ENCODE measurements at places on chromosomes 6 and 20.

DNA sequence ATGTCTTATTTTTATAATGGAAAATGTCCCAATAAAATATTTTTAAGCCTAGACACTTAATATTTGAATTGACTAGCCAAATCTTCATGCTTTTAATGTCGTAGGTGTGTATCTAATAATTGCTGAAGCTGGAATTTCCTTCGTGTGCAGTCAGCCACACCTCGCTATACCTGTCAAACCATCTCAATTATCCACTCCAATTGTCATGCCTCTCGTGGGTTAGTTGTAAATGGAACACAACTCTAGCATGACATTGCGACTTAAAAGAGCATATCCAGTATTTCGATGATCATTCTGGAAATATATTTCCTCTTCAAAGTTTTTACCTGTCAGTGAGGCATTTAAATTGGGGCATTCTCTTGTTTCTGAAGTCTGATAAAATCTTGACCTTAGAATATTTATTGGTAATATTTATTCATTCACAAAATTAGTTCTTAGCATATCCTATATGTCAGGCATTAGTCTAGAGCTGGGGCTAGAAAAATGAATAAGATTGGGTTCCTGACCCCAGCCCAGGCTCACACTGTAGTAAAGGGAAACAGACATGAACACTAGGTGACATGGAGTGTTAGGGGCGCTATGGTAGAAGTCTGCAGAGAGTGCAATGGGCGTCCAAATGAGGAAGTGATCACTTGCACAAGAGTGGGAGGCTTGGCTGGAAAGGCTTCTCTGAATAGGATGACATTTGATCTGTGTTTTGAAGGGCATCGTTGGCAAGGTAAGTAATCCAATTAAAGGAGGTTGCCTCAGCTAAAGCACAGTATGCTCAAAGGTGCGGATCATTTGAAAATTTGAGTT, 11.0 kb upstream of the CFAP206 start:
- no peak for DNase-seq

DNA sequence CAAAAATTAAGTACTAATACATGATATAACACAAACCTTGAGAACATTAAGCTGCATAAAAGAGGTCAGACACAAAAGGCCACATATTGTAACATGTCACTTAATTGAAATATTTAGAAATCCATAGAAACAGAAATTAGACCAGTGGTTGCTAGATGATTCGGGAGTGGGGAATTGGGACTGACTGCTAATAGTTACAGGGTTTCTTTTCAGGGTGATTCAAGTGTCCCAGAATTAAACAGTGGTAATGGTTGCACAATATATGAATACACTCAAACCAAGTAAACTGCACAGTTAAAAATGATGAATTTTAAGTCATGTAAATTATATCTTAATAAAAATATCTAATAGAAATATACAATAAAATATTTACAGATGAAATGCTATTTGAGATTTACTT, 174.5 kb downstream of the WDR27 start:
- DNase-seq, result no peak

GRCh38 chr6:33169291-33170175, 22.7 kb downstream of the COL11A2 start:
- DNase-seq, result no peak

- DNase-seq, result no peak
Observed at GRCh38 chr6:6750594-6751265, 162.2 kb downstream of the LY86 start.

Data from stimulated activated CD8-positive, alpha-beta memory T cell treated with anti-CD3 and anti-CD28 coated beads, Interleukin-4, amount 100 ng/mL, for 1 hour (primary cell).